Thyroid gland (tissue), 4 donors: ENCODE measurements at places on chromosomes 7 and 10.
A peak's percentile ranks its signal among the peaks of the same experiment; 100 is the strongest.

DNA sequence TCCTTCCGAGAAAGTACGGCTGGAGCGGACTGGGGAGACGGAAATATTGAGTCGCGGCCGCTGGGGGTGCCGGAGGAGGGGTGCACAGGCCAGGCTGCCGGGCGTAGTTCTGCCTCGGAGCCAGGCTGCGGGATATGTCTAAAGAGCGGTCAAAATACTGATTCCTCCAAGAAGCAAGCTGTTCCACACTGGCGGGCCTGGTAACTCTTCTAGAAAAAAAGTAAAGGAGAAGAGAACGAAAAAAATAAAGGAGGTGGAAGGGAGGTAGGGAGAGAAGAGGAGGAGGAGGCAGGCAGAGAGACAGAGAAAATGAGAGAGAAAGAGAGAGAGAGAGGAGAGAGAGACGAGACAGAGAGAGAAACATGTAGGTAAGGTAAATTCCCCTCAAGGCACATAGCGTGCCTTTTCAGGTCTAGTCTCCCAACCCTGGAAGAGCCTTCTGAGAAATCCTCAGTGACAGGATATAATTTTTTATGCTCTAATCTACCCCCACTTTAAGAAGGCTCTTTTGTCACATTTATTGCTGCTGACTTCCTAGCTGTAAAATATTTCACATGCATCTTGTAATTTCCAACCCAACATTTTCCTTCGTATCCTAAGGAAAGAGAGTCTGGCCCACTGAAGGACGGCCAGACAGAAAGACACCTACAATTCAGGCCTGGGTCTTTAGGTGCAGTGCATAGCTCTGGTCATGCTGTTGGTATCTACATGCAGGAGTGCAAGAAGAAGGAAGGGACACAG, 5.7 kb downstream of the DLX5 start:
- no peak for DNase-seq

DNA sequence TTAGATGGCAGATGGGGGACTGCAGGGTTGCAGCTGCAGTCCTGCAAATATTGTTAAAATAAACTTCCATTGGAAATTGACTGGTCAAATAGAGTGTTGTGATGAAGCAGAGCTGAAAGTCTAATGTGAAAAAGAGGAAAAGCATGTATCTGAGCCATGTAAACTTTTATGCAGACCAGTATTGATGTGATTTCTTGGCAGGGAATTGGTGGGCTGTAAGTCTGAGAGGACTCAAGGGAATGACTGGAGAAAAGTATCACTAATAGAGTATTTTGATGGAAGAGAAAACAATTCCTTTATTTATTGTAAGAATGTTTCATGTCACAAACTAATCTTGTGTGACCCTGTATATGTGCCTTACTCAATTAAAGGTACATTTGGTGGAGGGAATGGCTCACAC, 155.5 kb downstream of the PPP1R9A start:
- DNase-seq: no peak

DNA sequence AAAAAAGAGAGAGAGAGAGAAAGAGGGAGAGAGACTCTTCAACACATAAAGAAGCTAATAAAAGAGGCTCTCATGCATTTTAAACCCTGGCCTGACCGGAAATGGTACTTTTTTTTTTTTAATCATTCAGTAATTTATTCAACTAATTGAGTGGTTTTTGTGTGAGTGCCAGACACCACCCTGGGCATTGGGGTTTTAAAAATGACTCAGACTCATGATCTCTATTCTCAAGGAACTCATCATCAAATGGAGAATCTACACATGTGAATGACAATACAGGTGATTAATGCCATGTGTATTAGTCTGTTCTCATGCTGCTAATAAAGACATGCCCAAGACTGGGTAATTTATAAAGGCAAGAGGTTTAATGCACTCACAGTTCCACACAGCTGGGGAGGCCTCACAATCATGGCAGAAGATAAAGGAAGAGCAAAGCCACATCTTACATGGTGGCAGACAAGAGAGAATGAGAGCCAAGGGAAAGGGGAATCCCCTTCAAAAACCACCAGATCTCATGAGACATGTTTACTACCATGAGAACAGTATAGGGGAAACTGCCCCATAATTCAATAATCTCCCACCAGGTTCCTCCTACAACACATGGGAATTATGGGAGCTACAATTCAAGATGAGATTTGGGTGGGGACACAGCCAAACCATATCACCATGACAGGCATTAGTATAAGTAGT, 158.5 kb upstream of the AUTS2 start:
- no peak for DNase-seq

DNA sequence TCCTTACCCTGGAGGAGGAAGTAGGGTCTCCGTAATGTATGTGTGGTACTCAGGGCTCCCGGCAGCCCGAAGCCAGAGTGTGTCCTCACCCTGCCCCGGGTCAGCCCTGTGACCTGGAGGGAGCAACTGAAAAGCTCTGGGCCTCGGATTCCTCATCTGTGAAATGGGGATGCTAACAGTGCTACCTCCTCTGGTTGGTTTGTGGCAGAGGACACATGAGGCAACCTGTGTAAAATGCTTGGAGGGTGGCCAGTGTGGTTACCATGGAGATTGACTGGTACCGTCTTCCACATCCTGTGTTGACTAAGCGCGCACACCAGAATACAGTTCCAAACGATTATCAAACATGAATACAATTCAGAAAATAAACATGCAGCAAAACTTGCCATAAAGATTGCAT, 163.8 kb upstream of the KLF6 start:
- peak; percentile 34 for DNase-seq

GRCh38 chr10:71927776-71928592, 36.2 kb upstream of the CHST3 start:
- no peak for DNase-seq

- peak; percentile 61 for DNase-seq
Observed at GRCh38 chr7:36967387-36967786, 243.1 kb upstream of the AOAH start.

DNA sequence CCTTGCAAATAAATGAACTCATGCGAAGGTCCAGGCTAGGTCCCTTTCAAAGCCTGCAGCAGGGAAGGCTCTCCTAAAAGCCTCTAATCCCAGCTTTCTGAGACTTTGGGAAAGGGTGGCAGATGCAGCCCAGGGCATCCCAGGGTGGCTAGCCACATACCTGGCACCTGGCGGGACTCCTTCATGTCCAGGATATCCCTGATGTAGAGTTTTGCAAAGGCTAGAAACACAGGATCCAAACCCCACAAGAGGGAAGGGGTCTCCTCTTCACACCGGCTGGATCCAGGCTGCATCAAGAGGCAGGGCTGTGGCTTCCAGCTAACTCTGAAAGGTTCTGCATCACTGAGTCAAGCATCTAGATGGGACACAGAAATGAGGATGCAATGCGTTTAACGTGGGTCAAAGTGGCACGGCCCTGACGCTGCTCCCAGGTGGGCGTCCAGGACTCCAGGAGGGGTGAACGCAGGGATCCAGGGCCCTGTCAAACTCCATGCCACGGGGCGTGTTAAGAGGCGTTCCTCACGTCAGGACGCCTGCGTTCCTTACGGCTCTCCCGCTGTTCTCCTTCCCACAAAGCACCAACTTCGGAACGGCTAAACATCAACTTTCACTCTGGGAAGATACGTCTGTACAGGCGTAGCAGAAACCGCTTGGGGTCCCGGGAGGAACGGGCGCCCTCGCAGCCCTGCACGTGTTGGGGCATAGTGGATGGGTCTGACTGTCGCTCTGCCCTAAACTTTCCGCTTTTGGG, 507 bp downstream of the STN1 start:
- peak; percentile 42 for DNase-seq

DNA sequence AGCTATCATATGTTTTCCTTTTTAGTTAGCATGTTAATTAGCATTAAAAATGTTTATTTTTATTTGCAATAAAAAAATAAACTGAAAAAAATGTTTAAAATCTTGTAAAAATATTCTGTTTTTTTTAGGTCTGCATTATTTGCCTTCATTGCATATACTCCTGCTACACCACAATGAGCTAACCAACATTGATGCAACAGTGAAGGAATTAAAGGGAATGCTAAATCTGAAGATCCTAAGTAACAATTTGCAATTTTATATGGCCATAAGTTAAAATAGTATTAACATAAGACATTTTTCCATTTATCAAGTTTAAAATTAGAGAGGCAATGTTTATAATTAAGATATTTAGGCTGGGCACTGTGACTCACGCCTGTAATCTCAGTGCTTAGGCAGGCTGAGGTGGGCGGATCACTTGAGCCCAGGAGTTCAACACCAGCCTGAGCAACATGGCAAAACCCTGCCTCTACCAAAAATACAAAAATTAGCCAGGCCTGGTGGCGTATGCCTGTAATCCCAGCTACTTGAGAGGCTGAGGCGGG, 32.2 kb downstream of the LRRC72 start:
- no peak for DNase-seq

- DNase-seq: no peak
Observed at GRCh38 chr7:7897949-7898515, 70.6 kb upstream of the GLCCI1 start.

DNA sequence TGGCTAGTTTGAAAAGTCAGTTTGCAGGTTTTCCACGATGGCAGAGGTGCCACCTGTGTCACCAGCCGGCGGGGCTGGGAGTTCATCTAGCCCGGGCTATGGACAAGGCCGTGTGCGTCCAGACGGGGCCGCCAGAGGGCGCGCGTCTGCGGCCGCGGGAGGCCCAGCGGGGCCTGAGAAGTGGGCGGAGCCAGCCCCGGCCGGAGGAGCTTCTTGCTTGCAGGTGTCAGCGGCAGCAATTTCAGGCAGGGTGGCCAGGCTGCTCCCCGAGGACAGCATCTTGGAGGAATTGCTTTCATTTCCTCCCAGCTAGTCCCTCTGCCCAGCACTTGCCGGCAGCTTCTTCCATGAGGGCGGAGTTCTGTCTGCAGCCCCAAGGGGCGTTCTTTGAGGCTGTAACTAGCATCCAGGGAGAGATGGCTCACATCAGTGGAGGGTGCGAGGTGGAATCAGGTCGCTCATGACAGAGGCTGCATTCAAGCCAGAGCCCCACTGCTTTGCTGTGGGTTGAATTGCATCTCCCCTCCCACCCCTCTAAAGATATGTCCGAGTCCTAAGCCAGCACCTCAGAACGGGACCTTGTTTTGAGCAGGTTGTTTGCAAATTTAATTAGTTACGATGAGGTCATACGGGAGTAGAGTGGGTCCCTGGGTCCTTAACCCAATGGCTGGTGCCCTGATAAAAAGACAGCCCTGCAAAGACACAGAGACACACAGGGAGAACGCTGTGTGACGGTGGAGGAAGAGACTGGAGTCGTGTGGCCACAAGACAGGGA, 85.9 kb upstream of the MKI67 start:
- peak; percentile 88 for DNase-seq

- DNase-seq: no peak
Observed at GRCh38 chr10:50796693-50797092, 57.0 kb downstream of the ASAH2B start.

DNA sequence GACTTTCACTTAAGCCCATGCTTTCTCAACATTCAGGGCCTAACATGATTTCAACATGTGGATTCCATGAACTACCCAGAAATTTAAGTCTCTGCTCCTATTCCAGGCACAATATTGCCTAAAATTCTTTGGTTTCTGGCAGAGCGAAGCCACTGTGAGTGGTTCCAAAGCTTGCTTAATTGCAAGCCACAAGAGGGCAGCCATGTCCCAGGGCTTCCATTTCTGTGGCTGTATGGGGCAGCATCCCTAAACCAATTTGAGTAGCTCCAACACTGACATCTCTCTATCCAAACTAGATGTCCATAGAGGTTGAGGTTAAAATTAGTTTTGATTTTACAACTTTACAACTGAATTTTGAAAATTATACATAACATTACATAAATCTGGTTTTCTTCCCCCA, 56.3 kb upstream of the MDFIC start:
- DNase-seq: peak; percentile 43

- no peak for DNase-seq
Observed at GRCh38 chr10:132909491-132910071, 32.8 kb downstream of the CFAP46 start.

DNA sequence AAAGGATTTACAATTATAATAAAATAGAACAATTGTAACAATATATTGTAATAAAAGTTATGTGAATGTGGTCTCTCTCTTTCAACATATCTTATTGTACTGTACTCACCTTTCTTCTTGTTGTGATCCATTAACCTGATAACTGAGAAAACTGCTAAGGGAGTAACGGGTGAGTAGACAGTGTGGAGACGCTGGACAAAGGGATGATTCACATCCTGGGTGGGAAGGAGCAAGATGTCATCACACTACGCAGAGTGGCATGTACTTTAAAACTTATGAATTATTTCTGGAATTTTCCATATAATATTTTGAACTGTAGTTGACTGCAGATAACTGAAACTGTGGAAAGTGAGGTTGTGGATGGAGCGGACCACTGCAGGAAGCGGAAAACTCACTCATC, 91.2 kb upstream of the PLPP4 start:
- DNase-seq: no peak

GRCh38 chr7:140661124-140661523, 11.6 kb upstream of the ADCK2 start:
- DNase-seq: no peak
